ENCODE measurements at places on chromosomes 16 and 17.

- DNase-seq = no peak
Observed at GRCh38 chr17:4622375-4622774, 19.1 kb downstream of the ALOX15 start.

DNA sequence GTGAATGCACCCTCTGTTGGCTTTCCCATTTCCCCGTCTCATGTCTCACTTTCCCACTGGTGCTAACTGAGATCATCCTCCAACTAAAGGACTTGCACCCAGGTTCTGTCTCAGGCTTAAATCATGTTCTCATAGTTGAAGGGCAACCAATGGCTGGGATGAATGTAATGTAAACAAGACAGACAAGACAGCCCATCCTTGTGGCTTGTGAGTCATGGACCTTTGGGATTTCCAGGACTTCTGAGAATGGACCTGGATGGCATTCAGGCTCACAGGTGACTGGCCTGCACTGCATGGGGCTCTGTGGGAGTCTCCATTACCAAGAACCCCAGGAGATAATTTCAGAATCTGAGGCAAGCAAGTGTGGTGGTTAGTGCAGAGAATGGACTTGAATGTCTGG lies 347.5 kb downstream of the HAPSTR1 start:
- no peak for DNase-seq

DNA sequence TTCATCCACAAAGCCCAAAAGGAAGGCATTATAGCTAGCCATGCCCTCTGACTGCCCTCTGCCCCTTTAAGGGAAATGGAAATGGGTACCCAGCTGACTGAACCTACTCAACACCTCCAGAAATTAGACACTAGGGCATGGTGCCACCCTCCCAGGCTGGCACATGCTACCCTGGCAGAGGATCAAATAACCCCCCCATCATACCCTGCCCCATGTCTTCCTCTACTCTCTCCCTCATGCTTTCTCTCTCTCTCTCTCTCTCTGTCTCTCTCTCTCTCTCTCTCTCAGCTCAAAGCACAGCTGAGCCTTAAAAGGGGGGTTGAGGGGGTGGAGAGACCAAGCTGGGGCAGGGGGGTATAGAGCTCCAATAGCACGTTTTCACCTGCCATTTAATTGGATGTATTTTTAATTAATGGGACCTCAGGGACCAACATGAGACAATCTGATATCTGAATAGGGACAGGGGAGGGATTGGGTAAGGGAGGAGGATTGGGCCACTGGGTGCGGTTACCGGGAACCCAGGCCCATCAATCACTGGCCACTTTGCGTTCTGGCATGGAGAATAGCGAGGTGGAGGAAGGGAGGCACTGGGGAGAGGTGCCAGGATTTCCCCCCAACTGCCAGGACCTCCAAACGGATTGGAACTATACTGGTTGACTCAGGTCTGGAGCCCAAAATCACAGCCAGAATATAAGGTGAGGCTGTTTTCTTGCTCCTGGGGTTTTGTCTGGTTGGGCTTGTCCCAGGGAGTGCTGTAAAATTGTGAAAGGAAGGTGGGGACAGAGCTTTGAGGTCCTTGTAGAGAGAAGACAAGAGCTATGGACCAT lies 57.8 kb downstream of the NEUROD2 start:
- no peak for DNase-seq

DNA sequence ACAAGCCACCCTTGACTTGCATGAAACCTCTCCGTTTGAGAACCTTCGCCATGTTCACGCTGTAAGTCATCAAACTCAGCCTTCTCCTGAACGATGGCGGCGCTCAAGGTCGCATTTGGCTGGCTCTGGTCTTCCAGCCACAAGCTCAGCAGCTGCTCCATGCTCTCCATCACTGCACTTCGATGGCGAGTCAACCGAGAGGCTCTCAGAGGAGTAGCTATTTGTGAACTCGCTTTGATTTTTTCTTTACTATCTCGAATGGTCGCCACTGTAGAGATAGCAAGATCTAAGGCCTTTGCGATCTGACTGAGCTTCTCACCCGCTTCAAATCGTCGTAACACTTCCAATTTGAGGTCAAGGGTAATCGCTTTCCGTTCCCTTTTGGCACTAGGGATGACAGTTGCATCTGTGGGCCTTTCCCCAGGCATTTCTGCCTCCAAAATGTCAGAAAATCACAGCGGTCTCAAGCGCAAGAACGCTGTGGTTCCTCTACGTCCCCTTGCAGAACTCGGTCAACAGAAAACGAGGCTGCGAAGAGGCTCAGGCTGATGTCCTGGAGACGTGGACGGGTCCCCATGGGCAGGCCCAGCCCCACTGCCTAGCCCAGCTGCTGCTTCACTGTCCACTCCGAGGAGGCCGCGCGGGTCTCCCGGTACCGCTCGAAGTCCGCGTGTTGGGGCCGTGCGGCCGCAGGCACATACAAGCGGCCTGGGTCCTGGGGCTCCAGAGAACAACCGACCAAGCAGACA lies 23.1 kb downstream of the DEF8 start:
- no peak for DNase-seq

GRCh38 chr17:40194821-40195220 lies 17.6 kb downstream of the RAPGEFL1 start:
- no peak for DNase-seq

- no peak for DNase-seq
Observed at GRCh38 chr16:2814551-2815298, 2.3 kb upstream of the PRSS21 start.

- no peak for DNase-seq
Observed at GRCh38 chr17:8141741-8142140, 10.5 kb downstream of the PER1 start.
